ENCODE measurements at places on chromosomes 3 and 15. TPM values are rescaled to one million over a fixed set of nuclear protein-coding genes. Genes with fewer than 3 reads are reported as not detected.

The SCAANT1 gene
- total RNA-seq = not detected

The PLSCR5 gene
- not detected for total RNA-seq

The TMCO5A gene
- not detected for total RNA-seq

The LTK gene
- total RNA-seq = 1.5 TPM

The GOLGA8H gene
- not detected for total RNA-seq

DNA sequence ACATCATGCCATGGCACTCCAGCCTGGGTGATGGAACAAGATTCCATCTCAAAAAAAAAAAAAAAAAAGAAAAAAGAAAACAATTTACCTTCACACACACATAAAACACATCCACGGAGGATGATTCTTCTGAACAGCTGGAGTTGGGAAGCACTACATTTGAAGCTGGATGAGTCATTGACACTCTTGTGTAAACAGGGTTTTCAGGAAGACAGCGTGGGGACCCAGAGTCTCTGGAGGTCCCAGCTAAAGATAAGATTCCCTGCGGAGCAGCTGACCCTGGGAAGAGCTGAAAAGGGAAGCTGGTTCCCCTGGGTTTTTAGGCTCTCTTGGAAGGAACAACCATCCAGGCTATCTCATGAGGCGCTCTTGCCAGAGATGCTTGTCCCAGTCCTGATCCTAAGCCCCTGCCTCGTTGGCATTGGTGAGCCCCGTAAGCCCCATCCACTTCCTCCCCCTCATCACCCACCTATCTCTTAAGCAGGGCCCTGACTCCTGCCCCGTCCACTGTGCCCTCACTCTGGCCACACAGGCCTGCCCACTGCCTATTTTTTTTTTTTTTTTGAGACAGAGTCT, 32.0 kb upstream of the FURIN start:
- no peak for DNase-seq

- DNase-seq = no peak
Observed at GRCh38 chr3:35141406-35141805, 497.9 kb upstream of the ARPP21 start.

DNA sequence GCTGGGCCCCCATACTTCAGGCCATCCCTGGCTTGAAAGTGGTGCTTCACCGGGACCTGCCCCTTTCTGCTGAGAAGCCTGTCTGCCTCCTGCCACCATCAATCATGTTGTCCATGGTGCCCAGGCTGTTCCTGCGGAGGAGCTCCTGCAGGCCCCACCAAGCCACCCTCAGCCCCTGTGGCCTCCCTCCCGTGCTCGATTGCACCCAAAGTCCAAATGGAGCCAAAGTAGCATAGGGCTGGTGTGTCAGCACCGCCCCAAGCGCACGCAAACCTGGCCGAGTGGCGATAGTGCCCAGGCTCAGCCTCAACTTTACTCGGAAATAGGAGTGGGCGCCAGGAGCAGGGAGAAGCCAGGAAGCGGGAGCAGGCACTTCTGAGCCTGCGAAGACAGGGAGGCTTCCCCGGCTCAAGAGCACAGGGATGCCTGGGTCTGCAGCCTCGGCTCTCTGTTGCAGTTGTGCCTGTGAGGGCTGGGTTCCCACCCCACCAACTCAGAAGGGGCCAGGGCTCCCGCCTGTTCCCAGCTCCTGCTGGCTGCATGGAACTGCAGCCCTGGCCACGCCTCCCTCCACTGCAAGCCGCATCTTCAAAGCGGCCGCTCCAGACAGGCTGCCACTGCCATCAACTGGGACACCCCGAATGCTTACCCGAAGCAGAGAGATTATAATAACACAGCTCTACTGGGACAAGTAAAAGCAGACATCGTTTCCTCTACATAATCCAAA, 203.0 kb downstream of the ARRDC4 start:
- DNase-seq = no peak

GRCh38 chr3:46716461-46717441, 918 bp downstream of the PRSS50 start:
- no peak for DNase-seq

DNA sequence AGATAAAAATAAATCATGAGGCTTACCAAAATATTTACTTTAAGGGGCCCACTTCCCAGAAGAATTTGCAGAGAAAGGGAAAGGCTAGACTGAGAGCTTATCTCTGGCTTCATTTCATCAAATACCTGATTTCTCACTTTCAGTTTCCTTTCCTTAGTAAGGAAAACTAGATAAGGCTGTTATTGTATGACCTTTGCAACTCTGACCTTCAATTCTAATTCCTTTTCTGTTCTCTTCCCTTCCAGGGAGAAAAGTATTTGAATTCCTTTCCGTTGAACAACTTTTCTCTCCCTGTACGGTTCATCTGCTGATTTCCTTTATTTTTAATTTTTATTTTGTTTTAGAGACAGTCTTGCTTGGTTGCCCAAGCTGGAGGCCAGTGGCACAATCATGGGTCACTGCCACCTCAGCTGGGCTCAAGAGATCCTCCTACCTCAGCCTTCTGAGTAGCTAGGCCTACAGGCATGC, 7.1 kb upstream of the PXK start:
- no peak for DNase-seq

DNA sequence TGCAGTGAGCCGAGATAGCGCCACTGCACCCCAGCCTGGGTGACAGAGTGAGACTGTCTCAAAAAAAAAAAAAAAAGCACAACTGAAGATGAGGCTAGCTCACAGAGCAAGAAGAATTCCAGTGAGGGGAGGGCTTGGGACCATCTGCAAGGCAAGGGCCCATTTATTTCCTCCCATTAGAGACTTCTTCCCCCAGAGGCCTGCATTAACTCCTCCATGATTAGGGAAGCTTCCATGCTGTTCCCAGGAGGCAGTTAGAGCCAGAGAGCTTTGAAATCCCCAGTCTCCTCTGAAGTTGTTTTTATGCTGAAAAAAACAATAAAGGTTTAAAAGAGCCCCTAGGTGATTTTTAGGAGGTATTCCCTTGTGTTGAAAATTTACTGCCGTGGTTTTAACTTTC, 54.3 kb upstream of the ADCY5 start:
- no peak for DNase-seq

- no peak for DNase-seq
Observed at GRCh38 chr3:193210618-193211017, 30.4 kb upstream of the PLAAT1 start.

GRCh38 chr3:64921281-64922065, 233.7 kb upstream of the ADAMTS9 start:
- DNase-seq = no peak

GRCh38 chr3:9340472-9340902, 22.4 kb upstream of the THUMPD3 start:
- no peak for DNase-seq

- no peak for DNase-seq
Observed at GRCh38 chr3:134092208-134092701, 62.5 kb upstream of the SLCO2A1 start.

- DNase-seq = peak; percentile 96
Observed at GRCh38 chr15:72783640-72784455, at the start of gene ADPGK. Gene ADPGK, minus strand, starts transcription at chr15:72783758. Its CDS starts 67 bp downstream, at chr15:72783691.

DNA sequence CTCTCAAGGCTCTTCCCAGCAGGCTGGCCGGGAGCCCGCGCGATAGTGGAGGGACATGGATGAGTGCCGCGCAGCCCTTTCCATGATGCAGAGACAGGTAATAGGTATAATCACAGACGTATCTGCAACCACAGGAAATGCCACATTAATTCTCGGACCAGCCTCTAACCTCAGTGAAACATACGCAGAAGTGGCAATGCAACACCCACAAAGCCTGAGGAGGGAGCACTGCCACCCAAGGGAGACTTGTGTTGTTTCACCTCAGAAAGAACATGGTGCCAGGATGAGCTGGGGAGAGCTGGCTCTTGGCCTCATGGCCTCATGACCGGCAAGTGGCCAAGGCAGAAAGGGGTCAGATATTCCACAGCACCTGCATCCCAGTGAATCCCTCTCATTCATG, 39.0 kb downstream of the PGPEP1L start:
- no peak for DNase-seq

- DNase-seq = no peak
Observed at GRCh38 chr3:40208251-40208650, 101.3 kb upstream of the EIF1B start.

GRCh38 chr3:56919137-56919796, 117.5 kb upstream of the ARHGEF3 start:
- no peak for DNase-seq

GRCh38 chr3:167772992-167773391, 37.5 kb downstream of the SERPINI1 start:
- no peak for DNase-seq

DNA sequence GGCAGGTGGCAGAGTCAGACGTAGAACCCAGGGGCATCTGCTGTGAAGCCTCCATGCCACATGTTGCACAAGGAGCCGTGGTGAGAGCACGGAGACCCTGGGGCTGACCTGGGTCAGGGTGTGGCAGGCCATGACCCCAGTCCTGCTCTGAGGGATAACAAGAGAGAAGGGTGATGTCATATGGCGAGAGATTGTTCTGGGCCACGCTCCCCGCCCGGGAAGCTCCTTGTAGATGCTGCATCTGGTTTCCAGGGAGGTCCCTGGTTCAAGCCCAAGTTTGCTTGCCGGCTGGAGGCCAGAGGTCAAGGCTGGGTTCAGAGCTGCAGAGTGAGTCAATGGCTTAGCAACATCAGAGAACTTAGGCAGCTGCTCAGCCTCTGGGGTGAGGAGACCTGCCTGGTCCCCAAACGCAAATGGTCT, 17.3 kb downstream of the FGD5 start:
- DNase-seq = peak; percentile 85

DNA sequence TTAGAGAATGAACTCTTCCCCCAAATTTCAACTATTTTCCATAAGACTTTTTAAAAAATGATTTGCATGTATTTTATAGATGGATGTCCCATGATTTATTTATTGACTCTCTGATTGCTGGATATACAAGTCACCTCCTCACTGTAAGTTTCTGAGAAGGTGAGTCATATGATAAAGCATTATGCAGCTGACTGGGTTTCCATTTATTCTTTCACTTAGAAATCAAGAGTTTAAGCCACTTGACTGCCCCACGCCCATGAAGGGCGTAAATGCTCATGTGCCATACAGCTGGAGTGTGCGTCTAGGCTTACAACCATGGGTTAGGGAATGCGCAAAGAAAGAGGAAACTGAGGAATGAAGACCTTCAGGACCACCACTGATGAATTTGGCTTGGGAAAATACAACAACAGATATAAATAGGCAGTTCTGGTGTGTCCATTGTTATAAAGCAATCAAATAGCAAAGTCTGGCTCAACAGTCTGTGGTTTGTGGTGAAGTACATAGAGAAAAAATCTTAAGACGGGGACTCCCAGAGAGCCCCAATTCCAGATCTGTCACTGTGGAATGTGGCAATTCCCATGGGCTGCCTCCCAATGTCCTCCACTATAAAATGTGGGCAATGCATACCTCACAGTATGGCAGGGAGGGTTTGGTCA, 20.3 kb downstream of the SLCO2A1 start:
- DNase-seq = no peak

GRCh38 chr3:4956738-4957137, 22.5 kb upstream of the BHLHE40 start:
- no peak for DNase-seq

DNA sequence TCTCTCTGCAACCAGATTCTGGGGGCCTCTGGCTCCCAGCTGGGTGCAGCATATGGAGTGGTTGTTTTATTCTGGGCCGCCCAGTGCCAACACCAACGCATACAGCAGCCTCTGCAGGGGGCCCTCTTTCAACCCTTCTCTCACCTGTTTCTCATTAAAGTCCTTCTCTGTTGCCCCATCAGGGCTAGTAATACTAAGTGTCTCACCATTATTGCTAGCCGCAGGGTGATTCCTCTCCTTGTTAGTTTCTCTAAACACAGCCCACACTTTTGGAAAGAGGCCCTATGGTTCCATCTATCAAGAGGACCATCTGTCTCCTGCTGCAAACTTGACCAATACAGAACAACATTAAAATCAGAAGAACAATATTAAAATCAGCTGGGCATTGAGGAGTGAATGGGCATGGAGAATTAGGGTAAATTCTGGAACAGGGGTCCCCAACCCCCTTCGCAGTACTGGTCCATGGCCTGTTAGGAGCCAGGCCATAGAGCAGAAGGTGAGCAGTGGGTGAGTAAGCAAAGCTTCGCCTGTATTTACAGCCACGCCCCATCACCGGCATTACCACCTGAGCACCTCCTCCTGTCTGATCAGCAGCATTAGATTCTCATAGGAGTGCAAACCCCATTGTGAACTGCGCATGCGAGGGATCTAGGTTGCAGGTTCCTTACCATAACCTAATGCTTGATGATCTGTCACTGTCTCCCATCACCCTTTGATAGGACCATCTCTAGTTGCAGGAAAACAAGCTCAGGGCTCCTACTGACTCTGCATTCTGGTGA, 36.5 kb downstream of the ALS2CL start:
- no peak for DNase-seq

GRCh38 chr3:149654188-149654601, 3.6 kb downstream of the WWTR1 start:
- no peak for DNase-seq
